Kidney tubule cell (primary cell): ENCODE measurements at places on chromosomes 4 and X.

- no peak for DNase-seq
Observed at GRCh38 chr4:153010146-153010545, 74.0 kb downstream of the FHDC1 start.

DNA sequence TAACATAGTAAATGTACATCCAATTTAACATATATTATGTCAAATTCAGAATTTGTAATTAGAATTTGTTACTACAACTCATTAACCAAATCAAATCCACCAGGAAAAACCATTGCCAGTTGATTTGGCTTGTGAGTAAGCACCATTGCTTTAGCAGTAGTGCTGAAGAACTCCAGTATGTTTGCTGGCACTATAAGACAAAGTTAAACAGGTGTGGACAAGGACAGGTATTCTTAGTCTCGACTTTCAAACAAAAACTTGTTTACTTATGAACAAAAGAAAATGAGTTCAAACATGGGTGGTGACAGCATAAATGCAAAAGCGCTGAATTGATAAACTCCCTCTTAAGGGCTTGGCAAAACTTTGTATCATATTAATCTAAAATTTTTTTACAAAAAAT, 1.3 kb upstream of the ADH7 start:
- no peak for DNase-seq

GRCh38 chrX:153955228-153955732, 10.8 kb upstream of the RENBP start:
- no peak for DNase-seq

DNA sequence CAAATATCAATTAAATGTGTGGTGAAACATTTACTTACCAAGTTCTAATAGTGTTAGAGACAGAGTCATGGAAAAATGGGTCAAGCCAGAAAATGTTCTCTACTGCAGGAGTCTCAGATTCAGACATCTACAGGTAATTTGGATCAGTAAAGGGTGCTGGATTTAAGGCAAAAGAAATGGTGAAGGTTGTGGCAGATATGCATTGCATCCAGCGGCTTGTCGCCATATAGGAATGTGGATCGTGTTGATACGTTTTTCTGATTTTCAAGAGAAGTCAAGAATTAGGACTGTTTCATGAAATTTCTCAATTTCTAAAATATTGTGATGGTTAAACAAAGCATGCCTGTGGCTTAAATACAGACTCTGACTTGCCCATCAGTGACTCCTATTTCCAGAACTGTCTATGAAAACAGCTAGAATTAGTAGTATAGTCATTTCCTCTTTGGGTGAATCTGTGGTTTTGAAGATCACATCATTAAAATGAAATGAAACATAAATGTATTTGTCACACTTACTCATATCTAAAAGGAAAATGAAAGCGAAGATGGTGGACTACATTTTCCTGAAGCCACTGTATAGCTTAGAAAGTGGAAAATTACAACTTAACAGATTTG, 110.1 kb upstream of the VEGFC start:
- DNase-seq: peak; percentile 87
